ENCODE measurements at places on chromosomes 4 and X.

DNA sequence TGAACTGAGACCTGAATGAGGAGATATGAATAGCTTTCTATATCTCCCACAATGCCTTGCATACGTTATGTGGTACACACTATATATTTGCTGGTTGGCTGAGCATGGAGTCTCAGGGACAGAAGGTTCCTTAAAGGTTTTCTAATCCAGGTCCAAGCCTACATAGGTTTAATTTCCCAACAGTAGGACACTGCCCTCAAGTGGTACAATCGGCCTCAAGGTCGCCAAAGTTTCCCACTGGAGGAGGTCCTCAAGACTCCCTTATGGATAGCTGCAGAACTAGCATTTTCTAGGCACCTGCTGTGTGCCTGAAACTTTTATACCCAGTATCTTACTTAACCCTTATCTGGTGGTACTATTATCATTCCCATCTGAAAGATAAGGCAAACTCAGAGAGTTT, 21.0 kb upstream of the EFNB1 start:
- no peak for DNase-seq

- DNase-seq, result no peak
Measured at GRCh38 chr4:47012676-47013075, 18.7 kb upstream of the GABRB1 start.

DNA sequence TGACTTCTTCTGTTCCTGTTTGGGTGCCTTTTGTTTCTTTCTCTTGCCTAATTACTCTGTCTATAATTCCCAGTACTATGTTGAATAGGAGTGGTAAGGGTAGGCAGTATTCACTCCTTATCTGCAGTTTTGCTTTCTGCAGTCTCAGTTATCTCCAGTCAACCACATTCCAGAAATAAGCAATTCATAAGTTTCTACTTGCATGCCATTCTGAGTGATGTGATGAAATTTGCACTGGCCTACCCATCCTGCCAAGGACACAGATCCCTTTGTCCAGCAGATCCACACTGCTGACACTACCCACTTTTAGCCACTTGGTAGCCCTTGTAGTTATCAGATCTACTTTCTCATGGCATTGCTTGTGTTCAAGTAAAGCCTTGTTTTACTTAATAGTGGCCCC, 971.6 kb upstream of the INTU start:
- DNase-seq, result no peak

- DNase-seq, result peak; percentile 3
Measured at GRCh38 chr4:64584981-64585557, 175.8 kb upstream of the TECRL start.

- DNase-seq, result no peak
Measured at GRCh38 chrX:67436867-67437266, 107.0 kb upstream of the AR start.

DNA sequence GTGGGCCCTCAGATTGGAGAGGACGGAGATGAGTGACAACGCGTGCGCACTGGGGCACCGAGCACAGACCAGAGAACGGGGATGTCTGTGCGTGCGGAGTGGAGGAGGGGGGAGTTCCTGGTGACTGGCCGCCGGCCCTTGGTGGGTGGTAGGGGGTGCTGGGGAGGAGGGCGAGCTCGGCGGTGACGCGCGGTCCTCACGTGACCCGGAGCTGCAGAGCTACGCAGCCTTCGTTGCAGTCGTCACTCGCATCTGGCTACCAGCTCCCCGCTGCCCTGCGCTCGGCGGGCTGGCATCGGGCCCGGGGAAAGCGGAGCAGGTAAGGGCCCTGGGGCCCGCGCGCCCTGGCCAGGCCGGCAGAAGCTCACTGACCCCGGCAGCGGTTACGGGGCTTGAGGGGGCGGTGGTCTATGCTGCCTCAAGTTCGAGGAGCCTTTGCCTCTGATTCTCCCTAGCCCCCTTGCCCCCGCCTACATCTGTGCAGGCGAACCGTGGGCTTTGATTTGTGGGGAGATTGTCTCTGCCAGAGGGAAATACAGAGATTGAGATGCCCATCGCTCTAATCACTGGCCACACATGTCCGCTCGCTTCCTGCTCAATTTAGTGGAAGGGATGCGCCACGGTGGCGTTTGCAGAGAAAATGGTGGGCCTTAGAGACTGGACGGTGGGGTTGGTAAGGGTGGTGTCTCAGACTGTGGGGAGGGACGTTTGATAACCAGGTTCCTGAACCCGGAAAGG, at the start of gene ARMCX4:
Gene ARMCX4 (plus strand): TSS at position 245 of the 738 bp plus-strand sequence. CDS start 3,134 bp downstream, outside the sequence.
- no peak for DNase-seq

DNA sequence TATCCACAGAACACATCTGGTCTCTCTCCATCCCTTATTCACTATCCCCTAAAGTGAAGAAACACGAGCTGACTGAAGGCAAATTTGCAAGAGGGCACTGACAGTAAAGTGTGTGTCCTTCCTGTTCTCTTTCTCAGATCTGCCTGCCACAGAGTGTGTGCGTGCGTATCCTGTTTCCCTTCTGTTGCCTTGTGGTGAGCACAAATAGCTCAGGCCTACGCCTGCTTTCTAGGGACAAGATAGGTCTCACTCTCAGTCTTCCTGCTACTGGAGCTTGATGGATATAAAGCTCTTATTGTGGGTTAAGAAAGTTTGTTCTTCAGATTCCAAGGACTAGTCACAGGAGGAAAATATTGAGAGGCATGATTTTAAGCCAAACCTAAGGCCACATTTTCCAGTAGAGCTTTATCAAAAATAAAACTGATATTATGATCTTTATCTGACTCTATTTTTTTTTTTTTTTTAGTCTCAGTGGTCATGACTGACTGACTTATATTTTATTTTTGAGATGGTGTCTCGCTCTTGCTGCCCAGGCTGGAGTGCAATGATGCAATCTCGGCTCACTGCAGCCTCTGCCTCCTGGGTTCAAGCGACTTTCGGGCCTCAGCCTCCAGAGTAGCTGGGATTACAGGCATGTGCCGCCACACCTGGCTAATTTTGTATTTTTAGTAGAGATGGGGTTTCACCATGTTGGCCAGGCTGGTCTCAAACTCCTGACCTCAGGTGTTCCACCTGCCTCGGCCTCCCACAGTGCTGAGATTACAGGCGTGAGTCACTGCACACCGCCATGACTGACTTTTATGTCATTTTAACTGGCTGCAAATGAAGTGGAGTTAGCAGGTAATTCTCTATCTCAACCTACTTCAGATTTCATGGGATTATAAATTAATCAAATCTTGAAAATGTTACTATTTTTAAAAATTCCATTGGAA, 140.3 kb upstream of the SH3RF1 start:
- peak; percentile 4 for DNase-seq

DNA sequence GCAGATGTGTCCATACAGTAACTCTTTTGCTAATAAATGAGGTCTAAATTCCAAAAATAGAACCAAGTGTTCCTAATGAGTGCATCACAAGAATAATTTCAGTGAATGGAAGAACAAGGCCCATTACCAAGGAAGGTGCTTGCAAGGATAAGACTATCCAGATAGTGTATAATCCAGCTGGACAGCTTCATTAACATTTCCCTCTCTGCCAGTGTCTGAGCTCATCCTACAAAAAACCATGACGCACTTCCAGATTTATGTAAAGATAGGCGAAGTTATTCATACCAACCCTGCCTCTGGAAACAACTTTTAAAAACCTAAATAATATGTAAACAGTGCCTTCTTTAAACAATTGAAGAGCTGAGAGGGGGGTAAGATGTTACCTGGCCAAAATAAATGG, 177.9 kb upstream of the STK26 start:
- DNase-seq, result no peak

DNA sequence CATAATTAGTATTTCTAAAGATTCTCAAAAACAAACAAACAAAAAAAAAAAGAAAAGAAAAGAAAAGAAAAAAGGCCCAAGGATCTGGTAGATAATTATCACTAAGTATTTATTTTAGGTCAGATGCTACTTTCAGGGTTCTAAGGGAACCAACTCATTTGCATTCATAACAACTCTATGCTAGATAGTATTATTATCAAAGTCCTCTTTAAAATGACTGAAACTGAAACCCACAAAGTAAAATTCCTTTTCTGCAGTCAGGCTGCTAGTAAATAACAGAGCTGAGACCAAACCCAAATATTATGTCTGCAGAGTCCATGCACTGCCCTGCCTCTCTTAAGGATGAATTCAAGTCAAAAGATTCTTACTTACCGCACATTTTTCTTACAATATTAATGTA, 38.3 kb upstream of the MAPK10 start:
- DNase-seq, result no peak

DNA sequence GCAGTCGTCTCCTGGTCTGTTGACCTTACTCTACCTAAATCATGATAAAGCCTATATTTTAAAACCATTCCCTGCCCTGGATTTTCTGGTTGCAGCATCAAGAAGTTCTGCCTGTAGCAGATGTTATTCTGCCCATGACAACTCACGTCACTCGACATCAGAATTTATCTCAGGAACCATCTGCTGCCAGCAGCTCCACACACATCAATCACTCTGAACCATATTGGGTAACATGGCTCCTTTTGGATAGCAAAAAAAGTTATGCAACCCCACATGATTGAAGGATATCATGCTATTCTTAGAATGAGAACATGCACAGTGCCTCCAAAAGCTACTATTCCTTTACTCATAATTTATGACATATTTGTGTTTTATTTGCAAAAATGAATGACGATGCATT, 341.4 kb downstream of the DHRSX start:
- no peak for DNase-seq

DNA sequence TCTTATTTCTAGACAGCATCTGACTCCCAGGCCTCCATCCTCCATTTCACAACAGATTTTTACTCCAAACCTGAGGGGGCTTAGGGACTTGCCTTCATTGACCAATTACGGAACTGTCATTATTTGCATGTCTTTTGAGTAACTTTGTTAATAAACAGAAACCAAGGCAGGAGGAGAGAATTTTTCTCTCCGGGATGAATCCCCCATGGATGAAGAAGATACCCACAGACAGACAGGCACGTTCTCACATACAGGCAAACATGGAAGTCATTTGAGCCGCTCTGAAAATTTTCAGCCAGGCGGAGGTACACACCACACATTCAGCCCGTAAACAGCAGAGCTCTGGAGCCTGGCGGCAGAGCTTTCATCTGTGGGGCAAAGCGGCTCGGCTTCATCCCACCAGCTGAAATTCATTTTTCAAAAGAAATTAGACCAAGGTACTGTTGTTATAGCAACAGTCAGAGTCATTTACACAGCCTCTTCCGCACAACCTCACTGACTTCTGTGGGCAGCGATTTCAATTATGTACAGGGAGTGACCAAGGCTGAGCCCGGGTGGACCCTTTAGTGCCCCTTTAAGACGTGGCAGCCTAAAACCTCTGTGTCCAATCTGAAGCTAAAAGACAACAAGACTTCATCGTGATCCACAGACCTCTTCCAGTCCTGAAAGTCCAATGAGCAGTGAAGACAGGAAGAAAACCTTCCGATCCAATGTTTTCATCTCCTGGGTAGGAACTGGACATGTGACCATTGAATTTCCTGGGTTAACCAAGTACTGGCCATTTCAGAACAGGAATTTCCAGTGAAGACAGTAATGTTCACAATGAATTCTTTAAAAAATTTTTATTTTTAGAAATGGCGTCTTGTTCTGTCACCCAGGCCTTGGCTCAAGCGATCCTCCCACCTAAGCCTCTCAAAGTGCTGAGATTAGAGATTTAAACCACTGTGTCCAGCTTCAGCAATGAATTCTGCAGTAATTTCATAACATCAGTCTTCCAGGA, 237.0 kb downstream of the MGST2 start:
- DNase-seq, result no peak

DNA sequence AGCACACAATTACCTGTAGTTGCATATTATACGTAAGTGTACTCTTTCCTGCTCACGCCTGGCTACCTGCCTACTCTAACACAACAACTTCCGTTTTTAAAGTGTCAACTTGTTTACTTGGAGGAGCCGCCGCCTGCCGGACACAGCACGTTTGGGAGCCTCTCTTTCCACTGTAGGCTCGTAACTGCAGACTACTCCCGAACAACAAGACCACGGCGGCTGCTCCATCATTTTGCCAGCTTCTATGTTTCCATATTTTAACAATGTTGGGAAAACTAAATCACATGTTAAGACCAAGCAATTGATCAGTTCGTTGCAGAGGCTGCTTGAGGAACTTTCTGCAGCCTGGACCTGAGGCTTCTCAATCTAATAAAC, 841 bp downstream of the MTNR1A start:
- DNase-seq, result no peak

GRCh38 chr4:112823606-112824005, 186.7 kb downstream of the LARP7 start:
- no peak for DNase-seq

- DNase-seq, result no peak
Measured at GRCh38 chrX:124984140-124984813, 335.4 kb upstream of the TEX13C start.

DNA sequence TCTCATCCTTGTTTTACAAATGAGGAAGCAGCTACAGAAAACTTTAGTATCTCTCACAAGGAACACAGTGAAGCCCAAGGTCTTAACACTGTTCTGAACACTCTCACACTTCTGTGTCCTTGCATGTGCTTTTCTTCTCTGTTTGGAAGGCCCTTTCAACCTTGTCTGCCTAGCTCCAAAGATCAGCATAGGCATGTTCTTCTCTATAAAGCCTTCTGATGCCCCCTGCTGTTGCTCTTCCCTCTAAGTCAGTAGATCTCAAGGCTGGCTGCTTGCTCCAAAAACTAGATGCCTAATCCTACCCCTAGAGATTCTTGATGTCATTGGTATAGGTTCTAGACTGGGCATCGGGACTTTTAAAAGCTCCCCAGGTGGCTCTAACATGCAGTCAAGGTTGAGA, 5.9 kb downstream of the APOO start:
- DNase-seq, result peak; percentile 44

GRCh38 chr4:163748449-163748848, 254.0 kb downstream of the TMA16 start:
- no peak for DNase-seq

DNA sequence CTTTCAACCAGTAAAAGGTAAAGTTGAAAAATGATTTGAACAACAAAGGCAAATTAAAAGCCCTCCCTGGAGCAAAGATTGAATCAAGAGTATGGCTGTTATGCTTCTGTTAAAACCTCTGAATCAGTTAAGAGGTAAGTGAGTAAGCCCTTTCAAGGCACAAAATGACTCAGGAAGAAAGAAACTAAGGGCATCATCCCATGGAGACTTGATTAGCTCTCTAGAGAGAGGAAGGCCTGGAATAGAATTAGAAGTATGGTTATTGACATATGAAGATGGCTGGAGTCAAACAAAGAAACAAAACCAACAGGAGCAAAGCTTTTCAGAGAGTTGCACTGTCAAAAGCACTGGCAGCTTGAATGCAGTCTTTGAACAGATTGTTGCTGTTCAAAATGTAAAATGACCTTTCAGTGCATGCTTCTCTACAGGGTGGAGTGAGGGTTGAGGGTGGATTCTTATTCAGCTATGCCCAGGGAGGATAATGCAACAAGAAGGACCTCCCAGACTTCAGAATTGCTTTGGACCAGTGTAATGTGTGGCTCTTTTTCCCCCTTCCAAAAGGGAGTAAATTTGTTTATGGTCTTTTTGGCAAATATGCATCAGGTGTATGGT, 365.5 kb downstream of the GBA3 start:
- no peak for DNase-seq

DNA sequence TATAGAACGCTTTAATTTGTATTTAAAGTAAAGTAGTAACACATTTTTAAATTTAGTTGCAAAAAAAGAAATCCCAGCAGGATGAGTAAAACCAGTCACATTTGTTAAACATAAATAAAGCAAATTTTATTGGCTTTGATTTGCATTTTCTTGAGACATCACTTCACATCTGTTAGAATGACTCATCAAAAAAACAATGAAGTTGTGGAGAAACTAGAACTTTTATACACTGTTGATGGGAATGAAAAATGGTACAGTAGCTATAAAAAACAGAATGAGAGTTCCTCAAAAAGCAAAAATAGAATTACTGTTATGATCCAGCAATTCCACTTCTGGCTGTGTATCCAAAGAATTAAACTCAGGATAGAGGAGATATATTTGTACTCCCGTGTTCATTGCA, 454.0 kb upstream of the KLHL4 start:
- no peak for DNase-seq

Measured in germinal center (tissue), 1 donor.